ENCODE measurements at places on chromosomes 4 and X. TPM values are rescaled to one million over a fixed set of nuclear protein-coding genes. Genes with fewer than 3 reads are reported as not detected.

HNRNPDL gene
- 143 TPM for total RNA-seq

PRDM8 gene
- total RNA-seq: 0.53 TPM

GAGE12J gene
- not detected for total RNA-seq

PGAM4 gene
- not detected for total RNA-seq

WDR17 gene
- total RNA-seq: 0.05 TPM

CTBP1 gene
- total RNA-seq: 135 TPM

XPNPEP2 gene
- total RNA-seq: not detected

IDUA gene
- total RNA-seq: 4.1 TPM

ELMOD2 gene
- 16.3 TPM for total RNA-seq

HS6ST2 gene
- total RNA-seq: 0.10 TPM

MAGEA2 gene
- not detected for total RNA-seq

MAGEC2 gene
- total RNA-seq: not detected

CYSLTR1 gene
- 1.5 TPM for total RNA-seq

SPANXA2 gene
- not detected for total RNA-seq

PABPC1L2A gene
- total RNA-seq: not detected

KDR gene
- total RNA-seq: 183 TPM

ADH6 gene
- not detected for total RNA-seq

RBMXL3 gene
- total RNA-seq: not detected

HSPA4L gene
- total RNA-seq: 9.8 TPM

HMGN5 gene
- total RNA-seq: not detected

SLC49A3 gene
- total RNA-seq: 9.4 TPM

SMIM20 gene
- 25.6 TPM for total RNA-seq

PLP1 gene
- total RNA-seq: not detected

HMGB2 gene
- 133 TPM for total RNA-seq

TMEM271 gene
- not detected for total RNA-seq

IL1RAPL2 gene
- not detected for total RNA-seq

CCKAR gene
- total RNA-seq: not detected

WNK3 gene
- 0.15 TPM for total RNA-seq
